ENCODE measurements at places on chromosomes 6 and 20.

DNA sequence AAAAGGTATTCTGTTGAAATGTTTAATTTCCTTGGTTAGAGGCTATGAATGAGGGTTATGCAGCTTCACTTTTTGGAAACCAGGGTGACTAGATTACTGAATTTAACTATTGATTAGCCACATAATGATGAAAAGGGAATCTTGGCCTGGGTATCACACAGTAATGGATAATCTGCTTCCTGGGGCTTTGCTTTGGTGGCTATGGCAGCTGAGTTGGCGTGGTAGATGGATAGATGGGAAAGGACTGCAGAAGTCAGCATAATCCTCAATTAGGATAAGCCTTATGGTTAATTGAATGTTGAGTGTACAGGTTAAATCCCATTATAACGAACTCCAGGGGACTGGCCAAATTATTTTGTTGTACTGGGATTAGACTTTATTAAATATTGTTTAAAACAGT is 5.2 kb downstream of the NCOA3 start:
- no peak for DNase-seq

- no peak for DNase-seq
Observed at GRCh38 chr6:112486454-112486853, 139.3 kb downstream of the RFPL4B start.

DNA sequence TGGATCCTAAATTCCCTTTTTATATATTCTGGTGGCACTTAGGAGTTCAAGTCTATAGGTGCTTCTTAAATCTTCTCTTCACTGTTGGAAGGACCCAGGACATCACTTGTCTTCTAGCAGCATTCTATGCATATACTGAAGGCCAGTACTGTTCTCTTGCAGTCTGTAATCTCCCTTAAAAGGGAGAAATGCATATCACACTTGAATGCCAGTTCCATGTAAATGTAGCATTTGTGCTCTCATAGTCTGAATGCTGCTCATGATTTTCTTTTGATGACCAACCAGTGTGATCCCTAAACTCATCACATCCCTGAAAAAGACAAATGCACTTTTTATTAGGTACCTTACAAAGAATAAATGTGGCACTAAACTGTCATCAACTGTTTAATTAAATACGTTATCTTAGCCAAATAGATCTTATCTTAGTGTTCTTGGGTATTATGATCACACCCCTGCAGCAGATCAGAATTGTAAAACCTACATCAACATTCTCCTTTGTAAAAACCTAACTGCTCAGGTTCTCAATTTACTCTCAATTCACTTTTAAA is 176.1 kb downstream of the EPHA7 start:
- no peak for DNase-seq

DNA sequence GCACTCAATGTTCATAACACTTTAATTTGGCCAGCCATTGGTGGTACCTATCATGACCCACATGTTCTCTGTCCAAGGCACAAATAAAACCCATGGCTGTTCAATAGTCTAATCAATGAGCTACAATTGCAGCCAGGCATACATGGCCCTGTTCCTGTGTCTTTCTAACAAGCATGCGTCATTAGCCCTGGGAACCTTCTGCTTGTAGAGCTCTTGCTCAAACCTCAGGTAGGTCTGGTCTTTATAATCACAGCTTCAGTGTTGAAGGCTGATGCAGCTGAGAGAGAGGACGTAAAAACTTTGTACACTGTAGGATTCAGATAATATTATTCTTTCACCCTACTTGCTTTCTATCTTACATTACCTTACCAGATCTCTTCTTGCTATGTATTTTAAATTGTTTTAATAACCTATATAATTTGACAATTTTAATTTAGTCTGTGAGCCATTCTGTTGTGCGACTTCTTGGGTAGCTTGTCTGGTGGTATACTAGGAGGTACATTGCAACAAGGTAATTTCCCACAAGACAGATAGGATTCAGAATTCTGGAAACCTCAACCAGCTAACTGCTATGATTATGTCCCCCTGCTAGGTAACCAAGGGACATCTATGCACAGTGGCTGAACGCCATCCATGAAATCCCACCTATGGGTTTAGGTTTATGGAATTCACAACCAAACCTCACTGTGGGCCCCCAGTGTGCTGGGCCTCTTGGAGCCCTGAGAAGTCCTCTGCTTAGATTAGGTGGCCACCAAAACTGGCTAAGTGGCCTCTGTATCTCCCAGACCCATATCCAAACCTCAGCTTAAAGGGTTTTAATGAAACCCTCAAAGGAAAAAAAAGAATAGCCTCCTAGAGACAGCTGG is 55.4 kb upstream of the RIPOR2 start:
- DNase-seq, result no peak

- DNase-seq, result no peak
Observed at GRCh38 chr6:16690608-16691142, 70.6 kb downstream of the ATXN1 start.

DNA sequence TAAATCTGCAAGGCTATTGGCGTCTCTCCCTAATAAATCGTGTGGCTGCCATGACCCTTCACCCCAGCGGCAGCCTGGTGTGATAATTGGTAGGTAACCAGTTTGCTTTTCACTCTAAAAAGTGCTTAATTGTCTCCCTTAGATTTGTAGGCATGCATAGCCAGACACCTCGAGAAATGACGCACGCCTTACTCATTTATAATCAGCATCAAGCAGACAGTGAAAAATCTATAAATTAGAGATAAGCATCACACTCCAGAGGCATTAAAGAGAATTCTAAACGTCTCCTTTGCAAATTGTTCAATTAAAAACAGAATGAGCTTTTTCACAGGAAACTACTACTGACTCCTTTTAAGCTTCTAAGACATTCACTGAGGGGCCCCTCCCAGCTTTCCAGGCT is 110.2 kb upstream of the RPS6KA2 start:
- DNase-seq, result no peak

DNA sequence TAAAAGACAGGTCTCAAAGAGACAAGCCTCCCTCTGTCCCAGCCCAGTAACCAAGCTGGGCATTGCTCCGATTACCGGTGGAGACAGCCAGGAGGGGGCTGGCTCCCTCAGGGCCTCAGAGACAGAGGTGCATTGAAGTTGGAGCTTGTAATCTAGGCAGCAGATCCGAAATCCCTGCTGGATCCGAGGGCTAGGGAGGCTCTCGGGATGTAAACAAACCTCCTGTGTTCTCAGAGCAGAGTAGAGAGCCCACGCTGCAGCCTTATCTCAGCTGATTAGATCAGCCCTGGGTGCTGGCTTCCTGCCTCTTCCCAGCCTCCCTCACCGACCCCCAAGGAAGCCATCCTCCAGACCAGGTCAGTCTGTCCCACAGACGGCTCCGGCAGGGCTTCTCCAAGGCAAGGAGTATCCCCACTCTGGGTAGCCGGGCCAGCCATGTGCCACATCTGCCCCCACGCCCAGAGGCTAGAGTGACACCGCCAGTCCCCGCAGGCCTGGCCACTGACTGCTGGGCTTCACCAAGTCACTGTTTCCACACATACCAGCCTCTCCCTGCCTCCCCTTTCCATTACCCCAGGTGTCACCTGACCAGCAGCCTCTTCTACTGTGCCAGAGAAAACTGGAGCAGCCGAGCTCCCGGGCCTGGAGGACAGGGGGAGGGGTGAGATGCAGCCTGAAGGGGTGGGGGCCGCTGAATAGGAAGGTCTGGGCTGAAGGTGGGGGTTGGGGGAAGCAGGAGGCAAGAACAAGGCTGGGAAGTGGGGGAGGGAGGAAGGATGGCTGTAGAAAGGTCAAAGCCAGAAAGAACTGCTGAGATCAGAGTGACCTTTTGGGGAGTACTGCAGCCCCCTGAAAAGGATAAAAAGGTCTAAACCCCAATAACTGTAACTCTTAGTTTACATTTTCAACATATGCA is 6.0 kb downstream of the SDC4 start:
- DNase-seq, result no peak

GRCh38 chr6:148850964-148851363 is 104.1 kb downstream of the UST start:
- DNase-seq, result no peak

GRCh38 chr20:44362466-44362940 is 7.0 kb downstream of the HNF4A start:
- no peak for DNase-seq

GRCh38 chr6:63685446-63686379 is 50.1 kb downstream of the PHF3 start:
- DNase-seq, result no peak

DNA sequence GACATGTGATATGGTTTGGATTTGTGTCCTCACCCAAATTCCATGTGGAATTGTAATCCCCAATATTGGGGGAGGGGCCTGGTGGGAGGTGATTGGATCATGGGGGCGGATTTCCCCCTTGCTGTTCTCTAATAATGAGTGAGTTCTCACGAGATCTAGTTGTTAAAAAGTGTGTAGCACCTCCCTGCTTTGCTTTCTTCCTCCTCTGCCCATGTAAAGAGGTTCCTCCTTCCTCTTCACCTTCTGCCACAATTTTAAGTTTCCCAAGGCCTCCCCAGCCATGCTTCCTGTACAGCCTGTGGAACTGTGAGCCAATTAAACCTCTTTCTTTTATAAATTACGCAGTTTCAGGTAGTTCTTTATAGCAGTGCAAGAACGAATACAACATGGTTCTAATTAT is 2.1 kb upstream of the ZNF451 start:
- no peak for DNase-seq

GRCh38 chr20:35510951-35511735 is 18.3 kb downstream of the C20orf173 start:
- DNase-seq, result no peak

DNA sequence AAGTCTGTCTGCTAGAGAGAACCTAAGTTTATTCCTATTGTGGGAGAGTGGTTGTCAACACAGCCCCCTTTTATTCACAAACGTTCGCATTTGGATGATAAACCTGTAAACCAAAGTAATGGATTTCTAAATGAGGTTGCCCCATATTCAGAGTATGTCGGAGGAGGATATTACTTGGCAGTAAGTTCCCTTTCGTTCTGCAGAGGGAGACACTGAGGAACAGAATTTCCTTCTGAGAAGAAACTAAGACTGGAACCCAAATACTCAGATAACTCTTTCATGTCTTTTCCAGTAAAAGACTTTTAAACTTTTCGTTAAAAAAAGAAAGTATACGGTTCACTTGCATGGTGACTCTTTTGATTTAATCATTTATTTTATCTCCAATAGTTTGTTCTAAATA is 754.6 kb upstream of the MMS22L start:
- no peak for DNase-seq

DNA sequence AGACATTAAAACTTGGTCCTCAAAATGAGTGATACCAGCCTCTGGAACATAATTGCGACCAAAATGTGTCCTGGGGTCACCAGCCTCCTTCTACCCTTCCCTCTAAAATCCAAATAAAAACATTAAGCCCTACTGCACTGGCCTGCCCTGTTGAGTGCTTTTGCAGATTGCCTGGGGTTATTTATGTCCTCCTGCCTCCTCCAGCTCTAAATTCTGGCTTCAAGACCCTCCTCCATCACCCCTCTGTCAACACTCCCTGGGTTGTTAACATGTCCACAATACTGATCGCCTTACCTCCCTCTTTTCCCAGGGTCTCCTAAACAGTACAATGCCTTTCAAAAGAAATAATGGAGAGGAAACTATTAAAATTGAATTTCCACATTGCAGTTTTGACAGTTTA is 327.5 kb downstream of the NRN1 start:
- DNase-seq, result no peak

DNA sequence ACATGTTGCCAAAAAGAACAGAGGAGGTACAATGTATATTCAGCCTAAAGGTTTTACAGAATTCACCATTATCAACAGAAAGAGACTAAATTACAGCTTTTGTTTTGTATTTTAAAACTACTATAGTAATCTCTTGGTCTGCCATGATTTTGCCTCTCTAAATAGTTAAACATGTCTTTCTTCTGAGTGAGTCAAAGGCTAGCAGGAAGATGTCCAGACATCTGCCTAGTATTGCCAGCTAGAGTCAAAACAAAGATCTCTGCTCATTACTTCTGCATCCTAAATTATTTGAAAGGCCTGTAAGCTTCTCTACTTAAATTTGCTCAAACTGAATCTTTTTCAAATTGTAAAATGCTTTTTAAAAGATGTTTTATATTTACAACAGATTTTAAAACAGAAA is 8.8 kb downstream of the ASF1A start:
- no peak for DNase-seq

DNA sequence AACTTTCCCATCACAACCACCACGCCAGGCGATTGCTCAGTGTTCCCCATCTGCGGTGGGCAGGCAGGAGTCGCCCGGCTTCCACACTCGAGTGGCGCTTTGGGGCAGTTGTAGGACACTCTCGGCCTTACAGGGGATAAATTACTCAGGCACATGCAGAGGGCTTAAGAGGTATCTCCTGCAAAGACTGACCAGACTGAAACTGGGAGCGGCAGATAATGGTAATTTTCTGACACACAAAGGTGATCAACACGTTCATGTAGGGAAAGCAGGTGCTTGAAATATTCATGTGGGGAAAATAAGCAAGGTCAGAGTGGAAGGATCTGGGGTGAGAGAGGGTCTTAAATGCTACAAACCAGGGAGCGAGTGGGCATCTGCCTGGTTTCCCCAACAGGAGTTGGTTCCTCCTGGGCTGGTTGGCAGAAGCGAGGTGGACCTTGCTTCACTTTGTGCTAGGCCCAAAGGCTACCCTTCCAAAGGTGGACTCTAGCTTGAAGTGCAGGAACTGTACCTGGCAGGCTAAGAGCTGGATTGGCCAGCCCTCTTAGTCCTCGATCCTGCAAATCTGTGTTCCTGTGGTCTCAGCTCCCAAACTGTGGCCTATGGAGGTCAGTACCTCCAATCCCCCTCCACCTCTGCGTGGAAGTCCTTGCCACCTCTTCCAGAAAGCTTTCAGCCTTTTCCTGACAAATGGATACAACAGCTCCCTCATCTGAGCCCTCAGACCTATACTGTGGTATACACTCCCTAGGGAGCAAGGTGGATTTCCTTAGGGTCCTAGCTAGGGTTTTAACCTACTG is 16.7 kb downstream of the PLAGL2 start:
- DNase-seq, result no peak

DNA sequence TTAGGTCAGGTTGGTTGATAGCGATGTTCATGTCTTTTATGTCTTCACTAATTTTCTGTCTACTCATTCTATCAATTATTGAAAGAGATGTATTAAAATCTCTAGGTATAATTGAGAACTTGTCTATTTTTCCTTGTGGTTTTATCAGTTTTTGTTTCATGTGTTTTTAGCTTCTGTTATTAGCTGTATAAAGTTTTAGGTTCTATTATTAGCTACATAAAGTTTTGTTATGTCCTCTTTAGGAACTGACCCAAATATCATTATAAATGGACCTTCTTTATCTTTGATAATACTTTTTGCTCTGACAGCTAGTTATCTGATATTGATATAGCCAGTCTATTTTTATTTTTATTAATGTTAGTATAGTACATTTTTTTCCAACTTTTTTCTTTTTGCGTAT is 92.4 kb upstream of the TMEM170B start:
- DNase-seq, result no peak

DNA sequence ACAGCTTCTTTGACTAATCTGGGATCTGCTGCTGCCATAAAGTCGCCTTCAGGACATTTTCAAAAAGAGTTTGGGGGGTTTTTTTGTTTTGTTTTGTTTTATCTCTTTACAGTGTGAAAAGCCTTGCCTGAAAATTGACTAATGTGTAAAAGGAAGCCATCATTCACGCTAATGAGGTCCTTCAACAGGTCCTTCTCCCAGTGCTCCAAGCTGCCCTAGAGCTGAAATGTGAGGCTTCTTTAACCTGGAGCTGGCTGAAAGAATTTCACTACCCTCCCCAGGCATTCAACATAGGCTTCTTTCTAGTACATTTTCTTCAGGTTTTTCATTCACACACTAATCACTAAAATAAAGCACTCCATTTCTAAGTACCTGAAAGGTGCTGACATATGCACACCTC is 145.1 kb upstream of the PRDM1 start:
- DNase-seq, result no peak

GRCh38 chr20:17952692-17953684 is 15.6 kb downstream of the SNX5 start:
- DNase-seq, result no peak

Data from stimulated activated CD4-positive, alpha-beta T cell treated with anti-CD3 and anti-CD28 coated beads, Interleukin-2, amount 100 ng/mL, for 48 hours (primary cell).